Mesothelial cell of epicardium (in vitro differentiated cells): ENCODE measurements at places on chromosomes 12 and 14. TPM values are rescaled to one million over a fixed set of nuclear protein-coding genes. Genes with fewer than 3 reads are reported as not detected.

GRCh38 chr12:128008341-128008740 lies 258.6 kb upstream of the TMEM132C start:
- H3K4me3 ChIP-seq, result no peak overlapping the region
- H3K27ac ChIP-seq, result no peak overlapping the region
- peaks cover 3% of the 10 kb centered on the region for H3K27me3 ChIP-seq
- H3K36me3 ChIP-seq, result no peaks in the 10 kb centered on the region
- DNase-seq, result no peak

DNA sequence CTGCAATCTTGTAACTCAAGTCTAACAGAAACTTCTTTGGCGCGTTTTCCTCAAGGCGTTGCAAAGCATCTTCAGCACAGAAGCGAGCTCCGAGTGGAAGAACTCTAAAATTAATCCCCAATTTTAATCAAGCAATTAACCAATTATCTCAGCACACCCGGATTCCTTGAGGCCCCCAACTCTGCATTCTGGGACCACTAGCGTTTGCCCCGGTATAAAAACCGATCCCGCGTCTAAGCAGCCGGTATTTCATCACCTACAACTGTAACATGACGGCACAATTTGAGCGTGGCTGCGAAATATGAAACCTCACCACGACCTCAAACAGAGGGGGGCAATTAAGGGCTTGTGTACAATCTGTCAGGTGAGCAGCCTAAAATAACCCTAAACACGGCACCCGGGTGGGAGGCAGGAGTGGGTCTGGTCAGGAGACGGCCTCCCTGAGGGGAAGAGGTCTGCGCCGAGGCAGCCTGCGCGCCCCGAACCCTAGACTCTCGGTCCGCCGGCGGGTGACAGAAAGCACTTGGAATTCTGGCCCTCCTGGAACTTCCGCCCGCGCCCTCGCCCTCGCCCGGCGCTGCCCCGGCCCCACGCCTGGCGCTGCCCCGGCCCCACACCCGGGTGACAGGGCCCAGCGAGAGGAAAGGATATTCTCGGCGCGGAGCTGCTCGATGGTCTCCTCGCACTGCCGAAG lies 594 bp downstream of the ZCCHC8 start:
- peaks cover 8% of the 10 kb centered on the region for H3K36me3 ChIP-seq
- peak overlapping the region; percentile 98 for H3K4me3 ChIP-seq
- H3K27me3 ChIP-seq, result no peaks in the 10 kb centered on the region
- peak; percentile 30 for DNase-seq

EPYC gene
- not detected in 3 replicates for total RNA-seq

OR4K2 gene
- not detected in 3 replicates for total RNA-seq
